ENCODE measurements at places on chromosomes 1 and 21. TPM values are rescaled to one million over a fixed set of nuclear protein-coding genes. Genes with fewer than 3 reads are reported as not detected.

The KIF21B gene
- 2.9 TPM for total RNA-seq

The TRIM63 gene
- under 0.01 TPM for total RNA-seq

The CALML6 gene
- under 0.01 TPM for total RNA-seq

The HYI gene
- total RNA-seq = 82.0 TPM

The KCTD3 gene
- total RNA-seq = 49.1 TPM

The DYNLT5 gene
- total RNA-seq = 0.43 TPM

The RGS13 gene
- not detected for total RNA-seq

The CYP2J2 gene
- total RNA-seq = 0.34 TPM

The ANKRD35 gene
- under 0.01 TPM for total RNA-seq

The LMOD1 gene
- total RNA-seq = not detected
